ENCODE measurements at places on chromosomes 16 and 17.
A peak's percentile ranks its signal among the peaks of the same experiment; 100 is the strongest.

DNA sequence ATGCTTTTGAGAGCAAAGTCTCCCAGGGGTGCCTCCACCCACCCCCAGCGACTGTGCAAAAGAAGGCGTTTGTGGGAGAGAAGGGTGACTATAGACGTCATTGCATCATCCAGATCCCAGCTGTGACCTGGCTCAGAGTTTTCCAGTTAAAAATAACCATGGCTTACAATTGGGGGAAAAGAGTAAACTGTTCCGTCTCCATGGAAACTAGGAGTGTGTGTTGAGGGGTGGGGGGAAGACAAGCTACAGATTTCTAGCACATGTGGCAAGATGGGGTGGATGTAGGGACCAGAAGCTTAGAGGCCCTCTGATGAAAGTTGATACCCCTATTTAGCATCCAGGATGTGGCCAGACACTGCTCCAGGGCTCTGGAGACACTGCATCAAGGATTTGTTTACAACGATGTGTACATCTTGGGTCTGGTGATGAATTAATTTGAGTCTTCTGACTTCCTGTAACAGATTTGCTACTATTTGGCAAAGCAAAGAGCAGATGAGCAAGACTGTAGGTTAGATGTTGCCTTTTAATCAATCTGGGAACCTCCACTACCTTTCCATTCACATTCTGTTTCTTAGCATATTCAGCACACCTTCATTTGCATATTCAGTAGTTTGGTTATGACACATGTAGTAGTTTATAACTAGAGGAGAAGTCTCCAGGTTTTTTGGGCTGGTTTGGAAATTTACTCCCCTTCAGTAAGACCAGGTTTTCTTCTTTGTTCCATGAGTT lies 6.2 kb upstream of the DUSP14 start:
- no peak for DNase-seq

DNA sequence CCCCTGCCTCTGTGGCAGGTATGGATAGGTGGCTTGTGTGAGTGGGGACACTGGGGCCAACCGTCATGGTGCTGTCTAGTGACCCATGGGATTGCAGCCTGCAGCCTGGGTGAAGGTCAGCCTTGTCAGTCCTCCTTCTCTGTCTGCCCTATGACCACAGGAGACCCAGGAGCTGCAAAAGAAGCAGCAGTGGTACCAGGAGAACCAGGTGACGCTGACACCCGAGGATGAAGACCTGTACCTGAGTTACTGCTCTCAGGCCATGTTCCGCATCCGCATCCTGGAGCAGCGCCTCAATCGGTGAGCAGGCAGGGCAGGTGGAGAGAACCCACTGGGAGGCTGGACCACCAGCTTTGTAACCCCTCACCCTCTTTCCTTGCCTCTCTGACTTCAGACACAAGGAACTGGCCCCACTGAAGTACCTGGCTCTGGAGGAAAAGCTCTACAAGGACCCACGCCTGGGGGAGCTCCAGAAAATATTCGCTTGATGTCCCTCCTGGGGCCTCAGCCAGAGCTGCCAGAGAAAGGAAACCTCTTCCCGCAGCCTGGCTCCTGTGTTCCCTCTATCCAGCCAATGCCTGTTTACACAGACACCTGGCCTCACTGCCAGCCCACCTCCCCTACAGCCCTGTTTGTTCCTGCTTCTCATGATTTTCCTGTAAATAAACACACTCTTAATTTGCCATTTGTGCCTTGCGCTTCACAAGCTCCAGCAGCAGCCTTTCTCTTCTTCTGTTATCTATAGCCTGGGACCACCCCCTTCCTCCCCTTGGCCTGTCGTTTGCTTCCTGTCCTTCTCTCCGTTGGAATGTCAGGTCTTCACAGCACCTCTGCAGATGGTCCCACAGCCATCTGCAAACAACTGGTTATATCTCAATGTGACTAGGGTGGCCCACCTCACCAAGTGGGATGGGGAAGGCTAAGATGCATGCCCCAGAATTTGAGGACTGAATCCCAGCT lies 4.5 kb upstream of the KATNB1 start:
- DNase-seq, result no peak

DNA sequence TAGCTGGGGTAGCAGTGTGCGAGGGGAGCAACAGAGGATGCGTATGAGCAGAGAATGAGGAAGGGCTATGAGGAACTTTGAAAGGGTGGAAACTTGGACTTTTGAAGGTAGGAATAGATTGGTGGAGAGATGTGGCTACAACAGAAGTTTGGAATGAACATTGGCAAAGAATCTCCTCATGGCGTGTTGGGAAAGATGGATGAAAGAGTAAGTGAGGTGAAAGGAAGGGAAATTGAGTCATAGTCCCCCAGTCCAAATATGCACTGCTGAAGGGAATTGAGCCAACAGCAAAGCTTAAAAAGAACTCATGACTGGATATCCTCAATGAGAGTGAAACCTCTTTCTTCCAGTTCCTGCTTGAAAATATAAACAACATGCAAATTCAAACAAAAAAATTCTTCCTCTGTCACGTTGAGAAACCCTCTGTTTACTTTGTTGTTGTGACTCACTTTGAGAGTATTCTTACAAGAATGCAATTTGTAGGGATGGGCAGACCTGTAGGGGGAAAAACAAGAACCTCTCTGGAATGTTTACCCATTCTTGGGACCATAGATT lies 313.2 kb upstream of the KCNJ16 start:
- DNase-seq, result no peak

DNA sequence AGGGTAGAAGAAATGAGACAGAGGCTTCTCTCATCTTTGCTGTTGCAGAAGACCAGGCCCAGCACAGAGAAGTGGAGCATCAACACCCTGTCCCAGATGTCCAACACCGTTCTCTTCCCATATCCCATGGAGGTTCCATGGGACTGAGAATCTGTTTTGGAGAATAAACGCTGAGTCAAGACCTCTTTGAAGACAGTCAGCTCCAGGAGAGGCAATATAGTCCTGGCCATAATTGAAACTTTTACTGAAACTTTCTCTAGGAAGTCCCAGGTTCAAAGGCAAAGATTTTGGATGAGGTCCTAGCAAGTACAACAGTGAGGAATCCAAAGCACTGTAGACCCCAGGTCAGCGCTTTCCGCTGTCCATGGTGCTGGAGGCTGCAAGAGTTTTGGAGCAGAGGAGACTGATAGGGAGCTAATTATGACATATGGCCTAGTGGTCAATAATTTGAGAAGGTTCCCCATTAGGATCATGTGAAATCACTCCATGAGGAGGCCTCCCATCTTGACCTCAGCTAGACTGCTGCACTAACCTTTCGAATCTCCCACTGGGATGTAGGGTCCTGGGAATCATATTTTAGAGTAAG lies 36.0 kb downstream of the OSBPL7 start:
- DNase-seq, result peak; percentile 17

DNA sequence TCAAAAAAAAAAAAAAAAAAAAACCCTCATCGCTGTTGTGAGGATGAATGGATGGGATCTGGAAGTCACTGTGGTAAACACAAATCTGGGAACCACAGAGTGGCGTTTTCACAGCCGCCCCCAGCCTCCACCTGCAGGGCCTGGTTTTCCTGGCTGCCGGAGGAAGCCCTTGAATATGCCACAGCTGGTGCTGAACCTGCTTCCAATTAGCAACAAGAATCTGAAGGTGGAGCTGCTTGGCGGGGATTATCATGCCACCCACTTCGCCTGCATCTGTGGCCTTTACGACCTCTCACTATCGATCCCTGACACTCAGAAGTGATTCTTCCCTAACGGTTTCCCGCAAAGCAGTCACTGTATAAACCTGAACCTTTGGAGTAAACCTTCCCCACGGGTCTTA lies 16.1 kb downstream of the MRM3 start:
- DNase-seq, result no peak

GRCh38 chr16:67551972-67552371 lies 10.4 kb upstream of the CTCF start:
- no peak for DNase-seq

DNA sequence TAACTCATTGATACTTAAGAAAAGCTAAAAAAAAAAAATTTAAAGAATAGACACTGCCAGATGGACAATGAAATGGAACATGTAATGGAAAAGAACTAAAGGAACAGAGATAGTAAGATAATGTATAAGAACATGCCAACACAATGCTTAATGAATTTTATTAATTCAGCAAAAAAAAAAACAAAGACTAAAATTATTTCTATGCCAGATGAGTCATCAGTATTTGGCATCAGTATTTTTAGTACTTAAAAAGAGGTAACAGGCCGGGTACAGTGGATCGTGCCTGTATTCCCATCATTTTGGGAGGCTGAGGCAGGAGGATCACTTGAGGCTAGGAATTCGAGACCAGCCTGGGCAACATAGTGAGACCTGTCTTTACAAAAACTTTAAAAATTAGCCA lies 168.5 kb downstream of the CYB561 start:
- no peak for DNase-seq

GRCh38 chr17:65079489-65079900 lies 23.0 kb upstream of the GNA13 start:
- DNase-seq, result no peak

GRCh38 chr16:50884066-50884860 lies 142.4 kb downstream of the CYLD start:
- DNase-seq, result peak; percentile 53

- DNase-seq, result no peak
Measured at GRCh38 chr16:13835387-13835786, 84.6 kb upstream of the ERCC4 start.

DNA sequence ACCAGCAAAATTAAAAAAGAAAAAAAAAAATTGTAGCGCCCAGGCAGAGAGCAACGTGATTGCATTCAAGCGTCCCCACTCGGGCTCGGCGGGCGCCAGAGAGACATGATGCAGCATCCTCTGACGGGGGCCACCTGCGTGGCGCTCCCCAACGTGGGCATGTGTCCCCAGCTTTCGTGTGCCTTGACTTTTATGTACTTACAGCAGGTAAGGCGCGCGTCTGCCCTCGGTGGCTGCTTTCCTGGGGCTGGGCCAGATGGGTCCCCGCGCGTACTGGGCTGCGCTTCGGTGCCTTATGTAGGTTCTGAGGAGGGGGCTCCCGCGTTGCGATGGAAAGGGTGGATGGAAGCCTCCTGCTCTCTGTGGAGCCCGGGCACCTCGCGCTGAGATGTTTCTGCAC lies 28.4 kb upstream of the RBFOX1 start:
- no peak for DNase-seq

DNA sequence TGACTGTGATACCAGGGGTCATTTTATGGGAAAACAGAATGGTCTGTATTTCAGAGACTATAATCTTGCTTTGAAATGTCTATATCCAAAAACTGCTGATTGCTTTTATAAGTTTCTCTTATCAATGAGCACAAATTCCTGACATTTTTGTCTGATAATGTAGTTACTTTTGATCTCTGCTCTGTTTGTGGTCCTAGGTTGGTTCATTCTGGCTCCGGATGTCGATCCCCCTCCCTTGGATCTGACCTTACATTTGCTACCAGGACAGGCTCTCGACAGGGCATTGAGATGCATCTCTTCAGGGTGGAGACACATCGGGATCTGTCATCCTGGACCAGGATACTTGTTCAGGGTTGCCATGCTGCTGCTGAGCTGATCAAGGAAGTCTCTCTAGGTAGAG lies 27.3 kb upstream of the VPS4A start:
- DNase-seq, result no peak

DNA sequence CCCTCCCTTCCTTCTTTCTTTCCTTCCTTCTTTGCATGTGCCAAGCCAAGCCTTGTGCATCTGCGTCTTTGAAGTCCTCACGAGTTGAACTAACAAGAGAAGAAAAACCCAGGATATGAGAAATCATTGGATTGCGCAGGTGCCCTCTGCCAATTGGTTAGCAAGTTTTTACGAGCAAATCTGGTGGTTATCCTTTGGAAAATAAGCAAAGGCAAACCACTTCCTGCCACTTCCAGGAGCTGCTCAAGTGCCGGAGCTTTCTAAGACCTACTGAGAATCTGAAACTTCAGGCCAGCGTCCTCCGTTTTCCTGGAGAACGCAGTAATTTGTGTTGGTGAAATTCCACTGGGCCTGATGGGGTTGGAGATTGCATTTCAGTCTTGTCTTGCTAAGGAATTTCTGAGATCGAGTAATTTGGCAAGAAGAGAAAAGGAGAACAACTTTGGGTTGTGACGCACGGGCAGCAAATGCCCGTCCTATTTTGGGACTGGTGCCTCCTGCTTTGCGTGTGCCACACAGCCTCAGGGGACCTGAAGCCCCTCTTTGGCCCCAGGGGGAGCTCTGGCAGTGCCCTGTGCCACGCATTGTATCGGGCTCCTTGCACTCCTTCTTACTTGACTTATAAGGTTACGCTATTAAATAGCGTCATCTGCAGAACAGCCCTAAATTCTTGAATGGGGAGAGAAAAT lies 56.4 kb downstream of the CMIP start:
- no peak for DNase-seq

DNA sequence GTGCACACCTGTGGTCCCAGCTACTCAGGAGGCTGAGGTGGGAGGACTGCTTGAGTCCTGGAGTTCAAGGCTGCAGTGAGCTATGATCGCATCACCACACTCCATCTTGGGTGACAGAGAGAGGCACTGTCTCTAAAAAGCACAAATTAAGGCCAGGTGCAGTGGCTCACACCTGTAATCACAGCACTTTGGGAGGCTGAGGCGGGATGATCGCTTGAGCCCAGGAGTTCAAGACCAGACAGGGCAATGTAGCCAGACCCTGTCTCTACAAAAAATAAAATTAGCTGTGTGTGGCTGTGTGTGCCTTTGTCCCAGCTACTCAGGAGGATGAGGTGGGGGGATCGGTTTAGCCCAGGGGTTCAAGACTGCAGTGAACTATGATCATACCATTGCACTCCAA lies 81.6 kb downstream of the BMERB1 start:
- no peak for DNase-seq

- no peak for DNase-seq
Measured at GRCh38 chr16:25443994-25444393, 186.3 kb upstream of the ZKSCAN2 start.

- DNase-seq, result no peak
Measured at GRCh38 chr17:30343796-30344195, 9.9 kb upstream of the TMIGD1 start.

GRCh38 chr17:81631482-81631881 lies 5.4 kb downstream of the NPLOC4 start:
- DNase-seq, result no peak

DNA sequence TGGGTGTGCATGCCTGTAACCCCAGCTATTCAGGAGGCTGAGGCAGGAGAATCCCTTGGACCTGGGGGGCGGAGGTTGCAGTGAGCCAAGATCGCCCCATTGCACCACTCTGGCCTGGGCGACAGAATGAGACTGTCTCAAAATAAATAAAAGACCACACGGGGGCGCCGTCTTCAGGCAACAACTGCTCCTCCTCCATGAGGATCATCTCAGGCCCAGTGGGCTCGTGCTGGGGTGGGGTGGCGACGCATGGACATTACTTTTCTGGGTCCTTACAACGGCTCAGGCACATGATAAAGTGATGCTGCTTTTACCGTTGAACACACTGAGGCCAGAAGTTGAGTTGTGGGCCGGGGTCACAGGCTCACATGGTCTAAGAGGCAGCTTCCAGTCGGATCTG lies 56.2 kb downstream of the PRMT7 start:
- DNase-seq, result peak; percentile 44

Data from activated CD4-positive, alpha-beta T cell treated with anti-CD3 and anti-CD28 coated beads, Interleukin-2, amount 50 U/mL, for 48 hours (primary cell).